ENCODE measurements at places on chromosomes 12 and 14.

DNA sequence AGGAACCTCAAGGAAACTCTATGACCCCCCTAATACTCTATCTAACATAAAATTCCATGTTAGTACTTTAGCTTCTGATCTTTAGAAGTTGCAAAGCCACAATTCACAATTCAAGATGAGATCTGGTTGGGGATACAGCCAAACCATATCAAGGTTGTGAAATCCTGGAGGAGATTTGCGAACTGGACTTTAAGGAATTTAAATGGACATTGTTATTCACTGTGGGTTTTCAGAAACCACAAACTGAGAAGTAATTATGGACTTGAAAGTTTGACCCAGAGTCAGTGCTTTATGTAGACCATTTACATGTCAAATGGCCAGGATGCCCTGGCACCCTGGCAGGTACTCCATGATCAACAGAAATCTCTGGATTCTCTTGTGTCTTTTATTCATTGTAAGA lies 14.2 kb upstream of the CDKL1 start:
- no peak overlapping the region for H3K4me3 ChIP-seq
- no peaks in the 10 kb centered on the region for H3K36me3 ChIP-seq
- no peaks in the 10 kb centered on the region for H3K27me3 ChIP-seq

- no peak for DNase-seq
- no peak overlapping the region for H3K4me3 ChIP-seq
- no peaks in the 10 kb centered on the region for H3K27me3 ChIP-seq
- no peaks in the 10 kb centered on the region for H3K36me3 ChIP-seq
- H3K4me1 ChIP-seq, result no peaks in the 10 kb centered on the region
Measured at GRCh38 chr12:132275110-132275531, 54.3 kb downstream of the GALNT9 start.

GRCh38 chr12:53709671-53710070 lies 17.6 kb downstream of the CALCOCO1 start:
- H3K4me3 ChIP-seq, result no peak overlapping the region
- H3K27ac ChIP-seq, result no peak overlapping the region
- H3K27me3 ChIP-seq, result peaks cover 4% of the 10 kb centered on the region
- no peaks in the 10 kb centered on the region for H3K4me1 ChIP-seq
- no peak for DNase-seq

DNA sequence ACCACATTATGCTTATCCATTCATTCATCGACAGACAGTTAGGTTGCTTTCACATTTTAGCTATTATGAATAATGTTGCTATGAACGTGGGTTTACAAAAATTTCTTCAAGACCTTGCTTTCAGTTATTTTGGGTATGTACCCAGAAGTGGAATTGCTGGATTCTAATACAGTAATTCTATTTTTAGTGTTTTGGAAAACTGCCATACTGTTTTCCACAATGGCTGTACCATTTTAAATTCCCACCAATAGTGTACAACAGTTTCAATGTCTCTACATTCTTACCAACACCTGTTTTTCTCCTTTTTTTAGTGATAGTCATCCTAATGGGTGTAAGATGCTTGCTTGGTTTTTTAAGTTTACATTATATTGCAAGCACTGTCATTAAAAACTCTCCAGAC lies 147.5 kb downstream of the ZFP36L1 start:
- DNase-seq, result no peak
- no peak overlapping the region for H3K4me3 ChIP-seq
- no peaks in the 10 kb centered on the region for H3K27me3 ChIP-seq
- H3K36me3 ChIP-seq, result no peaks in the 10 kb centered on the region
- no peaks in the 10 kb centered on the region for H3K4me1 ChIP-seq

DNA sequence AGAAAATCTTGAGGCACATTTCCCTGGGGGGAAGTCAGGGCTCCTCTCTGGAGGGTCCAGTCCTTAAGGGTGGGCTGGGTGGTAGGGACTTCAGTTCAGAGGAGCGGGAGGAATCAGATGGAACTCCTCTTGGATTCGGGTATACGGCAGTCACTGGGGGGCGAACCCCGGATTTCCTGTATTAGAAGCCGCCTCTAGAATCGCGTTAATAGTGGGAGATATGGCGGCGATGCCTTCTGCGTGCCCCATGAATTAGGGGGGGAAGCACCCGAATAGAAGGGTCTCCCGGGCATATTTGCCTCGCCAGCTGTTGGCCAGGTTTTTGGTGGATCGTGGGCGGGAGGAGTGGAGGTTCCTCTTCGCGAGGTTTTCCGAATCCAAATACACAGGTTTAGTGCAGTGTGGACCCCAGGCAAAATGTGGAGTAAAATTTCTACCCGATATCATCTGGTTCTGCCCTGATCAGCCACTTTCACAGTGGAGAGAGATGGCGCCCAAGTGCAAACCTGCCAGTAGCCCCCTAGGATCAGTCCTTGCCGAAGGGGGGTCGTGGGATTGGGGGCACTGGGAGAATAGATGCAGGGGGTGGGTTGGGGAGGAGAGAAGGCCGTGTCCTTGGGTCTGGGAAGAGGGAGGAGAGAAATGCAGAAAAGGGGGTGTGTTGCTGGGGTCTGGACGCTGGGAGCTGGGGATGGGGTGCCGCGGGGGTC lies 628 bp downstream of the MEG3 start:
- no peaks in the 10 kb centered on the region for H3K36me3 ChIP-seq
- H3K4me1 ChIP-seq, result no peaks in the 10 kb centered on the region
- no peak overlapping the region for H3K27ac ChIP-seq
- no peak for DNase-seq
- no peaks in the 10 kb centered on the region for H3K27me3 ChIP-seq

DNA sequence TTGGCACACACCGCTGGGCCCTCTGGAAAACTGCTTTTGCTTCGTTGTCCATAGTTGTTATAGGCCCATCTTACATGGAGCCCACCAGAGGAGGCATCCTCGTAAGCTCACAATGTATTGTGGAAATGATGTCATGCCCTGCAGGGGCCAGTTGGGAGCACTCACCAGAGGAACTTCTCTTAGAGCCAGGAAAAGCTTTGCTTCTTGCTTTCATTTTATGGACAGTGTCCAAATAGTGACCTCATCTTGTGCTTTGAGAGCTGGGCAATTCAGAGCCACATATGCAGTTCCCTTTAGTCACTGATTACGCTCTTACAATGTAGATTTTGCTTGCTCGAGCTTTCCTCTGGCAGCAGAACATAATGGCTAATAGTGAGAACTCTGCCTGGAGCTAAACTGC lies 275.6 kb downstream of the AACS start:
- H3K4me3 ChIP-seq, result no peak overlapping the region
- no peaks in the 10 kb centered on the region for H3K36me3 ChIP-seq
- peaks cover 4% of the 10 kb centered on the region for H3K27me3 ChIP-seq

DNA sequence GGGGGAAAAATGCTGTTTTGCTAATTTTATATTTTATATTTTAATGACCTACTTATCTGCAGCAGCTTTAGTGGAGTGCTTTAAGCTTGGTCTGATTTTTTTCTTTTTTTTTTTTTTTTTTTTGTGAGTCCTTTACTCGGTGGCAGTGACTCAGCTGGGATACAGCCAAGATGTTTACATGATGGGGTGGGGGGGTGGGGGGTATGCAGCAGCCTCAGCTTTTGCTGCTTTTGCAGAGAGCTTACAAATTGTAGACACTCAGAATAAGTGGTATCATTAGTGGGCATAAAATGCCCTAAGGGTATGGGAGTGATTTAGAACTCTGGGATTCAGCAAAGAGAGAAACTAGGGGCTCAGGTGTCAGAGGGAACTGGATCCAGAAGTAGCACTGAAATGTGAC lies 38.2 kb upstream of the ARHGAP5 start:
- H3K27ac ChIP-seq, result no peak overlapping the region
- peaks cover 3% of the 10 kb centered on the region for H3K27me3 ChIP-seq
- H3K4me3 ChIP-seq, result no peak overlapping the region
- no peaks in the 10 kb centered on the region for H3K36me3 ChIP-seq
- DNase-seq, result no peak
- H3K4me1 ChIP-seq, result no peaks in the 10 kb centered on the region

DNA sequence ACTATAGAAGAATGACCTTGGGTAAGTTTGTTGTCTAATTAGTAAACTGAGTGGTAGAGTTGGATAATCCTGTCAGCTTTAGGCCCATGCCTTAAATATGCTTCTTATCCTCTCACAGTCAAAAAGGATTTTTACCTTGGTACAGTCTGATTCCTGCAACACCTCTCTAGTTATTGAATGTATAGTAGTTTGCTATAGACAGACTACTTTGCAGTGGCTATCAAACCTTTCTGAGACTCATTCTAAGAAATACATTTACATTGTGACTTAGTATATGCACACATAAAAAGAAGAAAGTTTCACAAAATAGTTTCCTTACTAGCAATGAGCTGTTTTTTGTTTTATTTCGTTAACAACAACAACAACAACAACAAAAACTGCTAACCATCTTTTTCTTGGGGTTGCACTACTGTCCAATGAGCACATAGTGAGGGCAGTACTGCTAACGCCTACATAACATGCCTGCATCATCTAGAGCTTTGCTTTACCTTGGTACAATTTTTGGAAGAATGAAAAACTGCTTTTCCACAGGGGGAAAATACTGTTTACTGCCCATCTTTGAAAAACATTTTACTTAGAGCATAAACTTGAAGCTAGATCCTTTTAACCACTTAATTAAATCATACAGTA lies 28.5 kb downstream of the WNK1 start:
- H3K27ac ChIP-seq, result peak overlapping the region; percentile 45
- no peaks in the 10 kb centered on the region for H3K36me3 ChIP-seq
- peak overlapping the region; percentile 86 for H3K4me3 ChIP-seq
- H3K4me1 ChIP-seq, result peaks cover 71% of the 10 kb centered on the region

DNA sequence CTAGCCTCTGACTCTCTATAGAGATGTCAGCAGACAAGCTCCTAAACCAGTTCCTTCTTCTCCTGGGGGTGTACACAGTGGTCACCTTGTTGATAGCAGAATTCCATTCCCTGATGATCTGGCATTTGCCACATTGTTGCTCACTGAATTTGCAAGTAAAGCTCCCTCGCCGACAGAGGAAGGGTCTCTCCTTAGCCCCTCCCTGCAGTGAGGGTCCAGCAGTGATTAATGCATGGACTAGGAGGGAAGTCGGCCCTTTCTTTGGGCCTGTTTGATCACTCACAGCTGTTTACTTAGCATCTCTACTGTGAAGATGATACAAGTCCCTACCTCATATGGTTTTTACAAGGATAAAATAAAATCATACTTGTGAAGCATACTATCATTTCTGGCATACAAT lies 23.3 kb upstream of the APPL2 start:
- no peaks in the 10 kb centered on the region for H3K4me1 ChIP-seq
- no peak for DNase-seq
- no peak overlapping the region for H3K27ac ChIP-seq
- no peaks in the 10 kb centered on the region for H3K36me3 ChIP-seq
- no peak overlapping the region for H3K4me3 ChIP-seq

DNA sequence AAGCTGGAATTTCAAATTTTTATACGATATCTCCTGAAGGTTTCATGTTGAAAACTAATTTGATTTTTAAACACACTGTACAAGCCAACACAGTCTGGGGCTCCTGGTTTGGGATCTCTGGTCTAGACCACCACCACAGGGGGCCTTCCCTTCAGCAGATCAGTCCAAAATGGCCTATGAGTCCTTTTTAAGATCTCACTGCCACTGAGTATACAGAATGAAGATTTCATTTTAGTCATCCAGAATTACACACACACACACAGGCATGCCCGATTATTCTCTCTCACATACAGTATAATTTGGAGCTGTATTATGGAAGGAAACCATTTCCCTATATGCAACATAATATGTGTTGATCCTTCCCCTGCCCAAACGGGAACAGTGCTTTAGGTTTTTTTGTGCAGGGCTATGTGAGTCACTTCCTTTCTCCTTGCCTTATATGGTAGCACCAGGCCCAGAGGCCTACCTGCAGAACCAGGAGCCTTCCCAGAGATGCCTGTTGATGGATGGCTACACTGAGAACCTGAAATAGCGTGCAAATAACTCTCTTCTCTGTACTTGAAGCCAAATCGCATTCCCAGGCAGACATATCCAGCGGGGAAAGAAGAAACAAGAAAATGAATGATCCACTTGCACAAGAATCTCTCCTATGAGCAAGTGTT lies 28.1 kb upstream of the WNK1 start:
- peak; percentile 4 for DNase-seq
- no peaks in the 10 kb centered on the region for H3K36me3 ChIP-seq
- H3K4me1 ChIP-seq, result peaks cover 30% of the 10 kb centered on the region

- no peaks in the 10 kb centered on the region for H3K27me3 ChIP-seq
- H3K27ac ChIP-seq, result no peak overlapping the region
- DNase-seq, result no peak
- no peaks in the 10 kb centered on the region for H3K36me3 ChIP-seq
- H3K4me3 ChIP-seq, result no peak overlapping the region
Measured at GRCh38 chr12:75699251-75699650, 187.8 kb upstream of the KRR1 start.

DNA sequence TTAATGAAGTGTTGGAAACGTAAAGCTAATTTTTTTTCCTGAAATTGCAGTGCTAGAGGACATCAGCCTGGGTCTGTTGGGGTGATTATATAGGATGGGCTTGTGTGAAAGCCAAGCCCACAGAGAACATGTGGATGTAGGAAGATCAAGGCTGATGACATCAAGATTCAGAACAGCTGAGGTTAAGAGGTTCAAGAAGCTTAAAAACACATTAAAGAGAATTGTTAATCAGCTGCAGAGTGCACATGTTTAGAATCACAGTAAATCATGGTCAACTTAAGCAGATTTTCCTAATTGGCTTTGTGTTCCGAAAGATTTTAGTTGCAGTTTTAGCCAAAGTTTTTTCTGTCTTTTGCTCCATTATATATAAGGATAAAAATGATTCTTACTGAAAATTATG lies 87.9 kb upstream of the PRICKLE1 start:
- no peak overlapping the region for H3K27ac ChIP-seq
- H3K4me3 ChIP-seq, result no peak overlapping the region
- no peaks in the 10 kb centered on the region for H3K36me3 ChIP-seq
- no peaks in the 10 kb centered on the region for H3K4me1 ChIP-seq
- no peaks in the 10 kb centered on the region for H3K27me3 ChIP-seq

GRCh38 chr12:93219947-93220346 lies 157.8 kb upstream of the NUDT4 start:
- H3K27me3 ChIP-seq, result no peaks in the 10 kb centered on the region
- no peaks in the 10 kb centered on the region for H3K4me1 ChIP-seq
- no peak for DNase-seq

DNA sequence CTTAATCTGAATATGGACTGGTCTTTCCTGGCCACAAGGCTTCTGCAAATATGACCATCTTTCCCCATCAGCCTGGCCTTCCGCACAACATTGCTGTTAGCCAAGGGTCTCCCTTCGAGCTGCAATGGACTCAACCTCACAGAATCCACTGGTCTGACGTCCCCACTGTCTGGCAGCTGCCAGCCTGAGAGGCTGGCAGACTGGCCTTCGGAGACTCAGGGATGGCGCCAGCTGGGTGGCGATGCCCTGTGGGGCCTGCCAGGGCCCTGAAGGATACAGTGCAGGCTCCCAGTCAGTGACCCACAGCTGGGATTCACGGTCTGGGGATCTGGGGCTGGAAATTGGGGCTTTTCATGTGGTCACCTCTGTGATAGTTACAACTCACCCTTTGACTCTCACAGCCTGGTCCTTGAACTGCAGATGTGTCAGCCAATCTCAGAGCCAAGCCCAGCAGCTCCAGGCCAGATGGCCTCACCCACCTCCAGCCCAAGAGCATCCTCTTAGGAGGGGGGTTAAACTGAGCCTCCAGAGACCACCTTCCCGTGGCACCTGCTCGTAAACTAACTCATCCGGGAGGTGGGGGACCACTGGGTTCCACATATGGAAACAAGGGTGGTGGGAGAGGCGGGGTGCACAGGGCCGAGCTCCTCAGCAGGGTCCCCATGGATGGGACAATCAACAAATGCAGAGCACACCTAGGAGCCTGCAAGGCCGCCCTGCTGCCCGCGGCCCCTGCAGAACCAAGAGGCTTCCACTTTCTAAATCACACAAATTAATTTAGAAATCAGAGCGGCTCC lies 21.1 kb upstream of the C14orf180 start:
- H3K4me1 ChIP-seq, result no peaks in the 10 kb centered on the region
- no peak overlapping the region for H3K4me3 ChIP-seq
- DNase-seq, result no peak
- no peaks in the 10 kb centered on the region for H3K27me3 ChIP-seq

Measured in CD4-positive, CD25-positive, alpha-beta regulatory T cell (primary cell).